ENCODE measurements at places on chromosomes 2 and 18.

GRCh38 chr18:25247725-25248124 lies 104.2 kb downstream of the ZNF521 start:
- no peak for DNase-seq

DNA sequence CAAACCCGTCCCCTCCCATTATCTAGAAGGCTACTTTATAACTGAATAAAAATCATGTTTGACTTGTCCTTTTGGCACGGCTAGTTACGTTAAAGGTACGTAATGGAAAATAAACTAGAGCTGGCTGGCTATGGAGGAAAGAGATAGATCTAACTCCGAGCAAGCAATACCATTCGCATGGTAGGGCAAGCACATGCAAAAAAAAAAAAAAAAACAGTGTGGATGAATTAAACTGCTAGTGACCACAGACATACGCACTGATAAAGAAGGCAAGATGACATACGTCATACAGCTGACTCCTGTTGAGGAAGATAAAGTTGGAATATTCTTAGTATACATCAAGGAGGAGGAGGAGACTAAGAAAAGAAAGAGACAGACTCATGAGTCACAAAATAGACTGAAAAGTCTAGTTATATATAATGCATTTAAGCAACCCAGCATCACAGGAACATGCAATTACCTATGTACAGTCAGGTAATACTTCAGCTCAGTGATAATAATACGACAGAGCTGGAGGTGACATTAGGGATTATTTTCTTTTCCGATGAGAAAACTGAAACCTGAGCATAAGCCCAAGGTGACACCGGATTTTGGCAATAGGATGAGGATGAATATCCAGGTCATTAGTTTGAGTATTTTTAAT lies 37.9 kb upstream of the NARS1 start:
- no peak for DNase-seq

- no peak for DNase-seq
These were observed 75.6 kb upstream of the TTN start for GRCh38 chr2:178882666-178883440.

- no peak for DNase-seq
These were observed 392.4 kb downstream of the TXNL1 start for GRCh38 chr18:56245866-56246580.

DNA sequence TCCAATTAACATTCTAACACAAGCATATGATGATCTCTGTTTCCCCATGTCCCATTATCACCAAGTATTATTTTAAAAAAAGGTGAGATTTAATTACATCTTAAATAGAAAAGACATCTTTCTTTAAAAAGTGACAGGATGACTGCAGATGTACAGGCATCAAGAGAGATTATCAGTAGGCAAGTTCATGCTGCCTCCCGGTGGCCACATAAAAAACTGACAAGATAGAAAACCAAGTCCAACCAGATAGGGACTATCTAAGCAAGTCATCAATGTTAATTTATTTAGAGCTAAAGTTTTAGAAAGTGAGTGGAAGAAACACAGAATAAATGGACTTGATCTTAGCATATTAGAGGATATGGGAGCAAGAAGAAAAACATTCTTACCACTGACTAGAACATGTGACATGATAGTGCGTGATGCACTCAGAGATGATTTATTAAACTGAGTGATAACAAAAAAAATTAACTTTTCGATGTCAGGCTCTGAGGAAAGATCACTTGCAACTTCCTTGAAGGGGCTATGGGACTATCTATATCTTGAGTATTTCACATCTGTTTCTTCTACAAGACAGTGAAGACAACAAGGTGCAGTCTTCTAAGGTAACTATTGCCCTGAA lies 5.4 kb upstream of the TDRD15 start:
- DNase-seq, result no peak
